ENCODE measurements at places on chromosomes 5 and 9. TPM values are rescaled to one million over a fixed set of nuclear protein-coding genes. Genes with fewer than 3 reads are reported as not detected.

DNA sequence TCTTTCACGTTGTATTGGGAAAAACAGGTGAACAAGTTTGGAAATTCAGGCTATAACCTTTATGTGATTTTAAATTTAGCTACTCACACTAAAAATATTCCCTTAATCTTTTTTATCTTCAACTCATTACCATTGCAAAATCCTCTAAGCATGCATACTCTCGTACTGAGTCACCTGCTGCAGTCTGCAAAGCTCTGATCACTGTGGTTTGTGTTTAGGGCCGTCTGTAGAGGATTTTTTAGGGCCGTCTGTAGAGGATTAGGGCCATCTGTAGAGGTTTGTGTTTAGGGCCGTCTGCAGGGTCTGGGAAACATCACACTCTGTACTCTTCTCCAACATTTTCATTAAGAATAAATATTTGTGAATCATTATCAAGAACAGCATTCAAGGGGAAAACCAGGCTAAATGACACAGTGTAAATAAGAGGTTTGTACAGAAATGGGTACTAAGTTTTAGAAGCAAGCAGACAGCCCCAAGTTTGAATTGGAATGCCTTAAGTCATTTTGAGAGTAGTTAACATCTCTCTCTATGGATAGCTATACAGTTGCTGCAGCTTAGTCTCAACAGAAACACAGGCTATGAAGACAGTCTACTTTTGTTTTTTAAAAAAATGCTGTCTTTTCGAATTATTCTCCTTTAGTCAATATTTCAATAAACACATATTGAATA lies 155.0 kb upstream of the TSLP start:
- no peak for DNase-seq

- no peak for DNase-seq
Observed at GRCh38 chr5:143114481-143114880, 289.0 kb downstream of the NR3C1 start.

DNA sequence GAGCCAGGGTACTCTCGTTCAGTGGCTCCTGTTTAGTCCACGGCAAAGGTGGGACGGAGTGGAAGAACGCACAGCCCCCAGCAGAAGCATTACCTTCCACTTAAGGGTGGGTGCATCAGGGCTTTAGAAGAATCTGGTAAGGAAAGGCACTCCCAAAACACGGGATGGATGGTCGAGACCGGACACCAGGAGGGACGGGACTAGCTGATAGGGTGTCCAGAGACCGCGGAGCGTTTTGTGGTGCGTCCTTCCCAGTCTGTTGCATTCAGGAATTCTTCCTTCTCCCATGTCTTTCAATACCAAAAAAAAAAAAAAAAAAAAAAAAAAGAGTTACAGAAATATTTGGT lies 545 bp upstream of the CTSV start:
- no peak for DNase-seq

- DNase-seq, result no peak
Observed at GRCh38 chr5:74693191-74693590, 8.2 kb downstream of the HEXB start.

- DNase-seq, result no peak
Observed at GRCh38 chr5:96503501-96504236, 70.6 kb upstream of the PCSK1 start.

GRCh38 chr9:108842610-108843295 lies 13.0 kb downstream of the ACTL7B start:
- DNase-seq, result no peak

PCDHGA12 gene
- 16.4 TPM for total RNA-seq

GRCh38 chr5:28296254-28297013 lies 1258.0 kb upstream of the CDH9 start:
- DNase-seq, result no peak

TMEM161B gene
- total RNA-seq, result 27.1 TPM

- DNase-seq, result no peak
Observed at GRCh38 chr5:54676481-54677340, 159.2 kb downstream of the SNX18 start.

- no peak for DNase-seq
Observed at GRCh38 chr9:547314-547713, 294.2 kb upstream of the DMRT1 start.

BHMT gene
- total RNA-seq, result 0.69 TPM

GRCh38 chr9:122883125-122883524 lies 22.0 kb downstream of the RC3H2 start:
- DNase-seq, result no peak

GRCh38 chr5:37867654-37868053 lies 27.8 kb upstream of the GDNF start:
- no peak for DNase-seq
